Vagina (tissue), 2 donors: ENCODE measurements at places on chromosomes 6 and 20. TPM values are rescaled to one million over a fixed set of nuclear protein-coding genes. Genes with fewer than 3 reads are reported as not detected.

Gene FOXS1
- total RNA-seq = not detected

Gene PLAGL2
- 8.3 TPM for total RNA-seq

Gene NNAT
- total RNA-seq = 8.3 TPM

Gene BPI
- total RNA-seq = not detected

Gene FAM209B
- not detected for total RNA-seq

Gene OR2B6
- total RNA-seq = not detected

Gene SNPH
- total RNA-seq = 6.4 TPM

Gene SLC13A3
- total RNA-seq = 1.2 TPM

Gene LGSN
- total RNA-seq = not detected
